ENCODE measurements at places on chromosomes 3 and 15. TPM values are rescaled to one million over a fixed set of nuclear protein-coding genes. Genes with fewer than 3 reads are reported as not detected.
A peak's percentile ranks its signal among the peaks of the same experiment; 100 is the strongest.

The PCSK6 gene
- polyA plus RNA-seq = 0.39 TPM

- no peak for DNase-seq
Measured at GRCh38 chr3:144557515-144557914, 585.9 kb downstream of the DIPK2A start.

The ISY1 gene
- 115 TPM for polyA plus RNA-seq

The POPDC2 gene
- polyA plus RNA-seq = 3.9 TPM

The HIGD2B gene
- polyA plus RNA-seq = not detected

The ATP10A gene
- 7.2 TPM for polyA plus RNA-seq

The TTC21A gene
- 0.37 TPM for polyA plus RNA-seq

DNA sequence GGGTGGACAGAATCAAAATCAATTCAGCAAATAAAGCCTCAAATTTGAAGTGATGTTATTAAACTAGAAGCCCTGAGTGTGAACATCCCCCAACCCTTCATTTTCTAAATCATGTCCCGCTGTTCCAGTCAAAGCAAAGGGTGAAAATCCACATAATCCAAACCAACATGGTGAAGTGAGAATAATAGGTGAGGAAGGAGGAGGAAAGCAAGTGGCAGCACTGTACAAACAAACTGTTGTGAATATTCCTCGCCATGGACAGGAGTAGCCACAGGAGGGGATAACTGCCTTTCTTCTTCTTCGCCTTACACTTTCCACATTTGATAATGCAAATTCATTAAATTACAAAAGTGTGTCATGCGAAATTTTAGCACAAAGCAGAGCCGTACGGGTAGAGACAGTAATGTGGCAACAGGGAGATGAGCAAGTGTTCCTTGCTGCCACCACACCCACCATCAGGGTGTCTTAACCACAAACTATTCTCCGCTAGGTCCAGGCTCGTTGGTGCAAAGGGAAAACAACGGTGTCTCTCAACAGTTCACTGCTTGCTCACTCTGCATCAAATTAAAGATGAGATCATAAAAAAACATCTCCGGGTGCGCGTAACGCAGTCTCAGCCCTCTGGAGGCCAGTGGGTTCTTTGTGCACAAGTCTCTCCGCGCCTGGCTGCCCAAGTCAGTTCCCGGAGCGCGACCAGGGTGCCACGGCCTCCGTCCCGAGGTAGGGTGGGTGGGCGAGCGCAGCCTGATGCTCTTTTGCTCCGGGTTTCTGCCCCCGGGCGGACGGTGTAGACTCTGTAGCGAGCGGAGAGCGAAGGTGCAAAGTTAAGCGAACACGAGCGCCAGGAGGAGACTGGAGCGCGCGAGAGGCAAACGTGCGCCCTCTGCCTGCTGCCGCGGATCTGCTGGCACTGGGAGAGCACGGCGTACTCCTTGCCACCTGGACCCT lies 6.7 kb downstream of the EPHA3 start:
- DNase-seq = peak; percentile 31

GRCh38 chr3:12859840-12860239 lies 18.5 kb upstream of the RPL32 start:
- no peak for DNase-seq

DNA sequence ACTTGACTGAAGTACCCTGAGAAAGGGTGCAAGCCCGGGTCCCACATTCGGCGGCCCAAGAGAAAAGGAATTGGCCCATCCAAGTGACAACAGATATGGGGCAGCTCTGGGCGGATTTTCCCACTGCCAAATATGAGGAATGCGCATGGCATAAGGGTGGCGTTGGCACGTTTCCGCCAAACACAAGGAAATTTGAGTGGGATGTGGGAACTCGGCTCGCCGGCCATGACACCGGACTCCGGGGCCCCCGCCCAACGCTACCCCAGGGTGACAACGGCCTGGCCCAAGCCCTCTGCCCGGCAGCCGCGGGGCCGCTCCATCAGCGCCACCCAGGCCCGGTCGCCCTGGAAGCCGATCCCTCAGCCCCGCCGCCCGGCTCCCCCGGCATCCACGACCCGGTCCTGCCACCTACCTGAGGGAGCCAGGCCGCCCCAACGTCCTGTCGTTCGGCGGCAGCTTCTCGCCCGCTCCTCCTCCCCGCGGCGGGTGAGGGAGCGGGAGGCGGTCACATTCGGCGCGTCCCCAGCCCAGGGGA lies 449 bp downstream of the RAF1 start:
- no peak for DNase-seq

- no peak for DNase-seq
Measured at GRCh38 chr3:23748398-23749110, 57.2 kb upstream of the UBE2E1 start.

Measured in naive thymus-derived CD4-positive, alpha-beta T cell (primary cell).